Erythroblast (primary cell): ENCODE measurements at places on chromosomes 11 and 22.

DNA sequence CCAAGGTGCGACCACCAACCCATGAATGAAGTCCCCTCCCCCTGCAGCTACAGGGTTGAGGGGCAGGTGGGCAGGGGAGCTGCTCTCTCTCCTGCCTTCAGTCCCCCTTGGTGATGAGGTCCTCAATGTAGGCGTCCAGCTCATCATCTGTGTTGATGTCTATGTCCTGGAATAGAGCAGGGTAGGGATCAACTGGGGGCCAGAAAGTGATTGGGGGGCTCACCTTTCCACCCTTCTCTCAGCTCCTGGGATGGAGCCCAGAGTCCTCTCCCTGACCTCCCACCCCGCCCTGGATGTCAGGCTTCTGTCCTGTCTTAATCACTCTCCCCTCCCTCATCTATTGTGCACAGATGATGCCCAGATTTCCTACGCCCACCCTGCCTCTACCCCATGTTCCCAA is 41.9 kb downstream of the MORC2 start:
- no peak for DNase-seq

DNA sequence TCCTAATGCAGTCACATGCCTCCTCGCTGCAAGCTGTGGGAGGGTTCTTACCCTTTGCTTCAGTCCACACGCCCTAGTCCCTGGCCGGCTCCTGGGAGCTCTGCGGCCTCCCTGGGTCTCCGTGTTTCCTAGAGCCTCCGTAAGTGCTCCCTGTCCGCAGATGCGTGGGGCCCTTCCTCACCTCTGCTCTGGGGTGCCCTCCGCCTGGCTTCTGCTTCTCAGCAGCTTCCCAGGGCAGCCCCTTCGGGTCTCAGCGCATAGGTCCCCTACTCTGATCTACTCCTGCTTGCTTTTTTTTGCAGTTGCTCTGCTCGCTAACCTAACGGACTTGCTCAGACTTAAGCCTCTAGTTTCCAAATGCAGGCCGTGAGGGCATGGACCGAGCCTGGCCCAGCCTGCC is 22.4 kb downstream of the CAPN1 start:
- no peak for DNase-seq

DNA sequence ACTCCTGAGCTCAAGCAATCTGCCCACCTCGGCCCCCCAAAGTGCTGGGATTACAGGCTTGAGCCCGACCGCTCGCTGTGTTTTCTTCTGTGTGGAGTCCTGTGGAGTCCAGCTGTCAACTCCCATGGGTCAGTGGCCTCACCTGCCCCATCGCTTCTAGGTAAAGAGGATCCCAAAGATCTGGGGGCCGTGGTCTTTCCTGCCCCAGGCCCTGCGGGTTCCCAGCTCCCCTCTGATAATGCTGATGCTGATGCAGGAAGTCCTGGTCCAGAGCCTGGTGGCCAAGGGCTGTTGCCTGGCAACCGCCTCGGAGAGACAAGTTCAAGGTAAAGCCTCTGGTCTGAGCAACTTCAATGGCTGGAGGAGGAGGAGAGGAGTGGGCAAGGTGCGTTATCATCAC is 9.6 kb downstream of the SSTR3 start:
- no peak for DNase-seq

DNA sequence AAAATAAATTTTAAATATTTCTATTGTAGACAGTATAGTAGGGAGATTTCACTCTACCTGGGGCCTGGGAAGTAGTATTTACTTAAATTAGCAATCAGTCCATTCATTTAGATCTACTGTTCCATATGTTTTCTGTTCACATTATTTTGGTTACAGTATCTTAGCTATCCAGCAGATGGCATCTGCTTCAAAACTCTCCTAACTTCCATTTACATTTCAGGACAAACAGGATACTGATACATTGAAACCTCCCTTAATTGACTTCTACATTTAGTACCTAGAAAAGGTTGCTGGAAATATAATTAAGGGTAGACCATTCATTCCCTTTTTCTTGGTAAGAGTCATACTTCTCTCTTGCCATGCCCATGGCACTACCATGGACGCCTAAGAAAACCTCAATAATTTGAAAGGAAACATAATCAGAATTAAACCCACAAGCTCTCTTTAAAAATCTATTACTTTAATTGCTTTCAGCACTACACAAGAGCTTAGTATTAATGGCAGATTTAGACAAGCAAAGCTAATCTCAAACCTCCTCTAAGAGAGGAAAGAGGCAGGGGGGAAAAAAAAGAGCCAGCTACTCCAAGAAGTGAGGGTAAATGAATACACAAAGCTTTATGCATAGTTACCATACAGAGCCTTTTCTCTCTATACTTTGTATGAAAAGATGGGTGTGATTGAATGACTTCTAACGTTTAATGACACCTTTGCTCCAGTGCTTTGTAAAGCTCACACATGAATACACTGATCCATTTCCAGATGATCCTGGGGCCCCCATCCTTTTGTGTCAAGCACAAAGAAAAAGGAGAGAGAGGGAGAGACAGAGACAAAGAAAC is 131.2 kb upstream of the MTMR2 start:
- DNase-seq: peak; percentile 11

DNA sequence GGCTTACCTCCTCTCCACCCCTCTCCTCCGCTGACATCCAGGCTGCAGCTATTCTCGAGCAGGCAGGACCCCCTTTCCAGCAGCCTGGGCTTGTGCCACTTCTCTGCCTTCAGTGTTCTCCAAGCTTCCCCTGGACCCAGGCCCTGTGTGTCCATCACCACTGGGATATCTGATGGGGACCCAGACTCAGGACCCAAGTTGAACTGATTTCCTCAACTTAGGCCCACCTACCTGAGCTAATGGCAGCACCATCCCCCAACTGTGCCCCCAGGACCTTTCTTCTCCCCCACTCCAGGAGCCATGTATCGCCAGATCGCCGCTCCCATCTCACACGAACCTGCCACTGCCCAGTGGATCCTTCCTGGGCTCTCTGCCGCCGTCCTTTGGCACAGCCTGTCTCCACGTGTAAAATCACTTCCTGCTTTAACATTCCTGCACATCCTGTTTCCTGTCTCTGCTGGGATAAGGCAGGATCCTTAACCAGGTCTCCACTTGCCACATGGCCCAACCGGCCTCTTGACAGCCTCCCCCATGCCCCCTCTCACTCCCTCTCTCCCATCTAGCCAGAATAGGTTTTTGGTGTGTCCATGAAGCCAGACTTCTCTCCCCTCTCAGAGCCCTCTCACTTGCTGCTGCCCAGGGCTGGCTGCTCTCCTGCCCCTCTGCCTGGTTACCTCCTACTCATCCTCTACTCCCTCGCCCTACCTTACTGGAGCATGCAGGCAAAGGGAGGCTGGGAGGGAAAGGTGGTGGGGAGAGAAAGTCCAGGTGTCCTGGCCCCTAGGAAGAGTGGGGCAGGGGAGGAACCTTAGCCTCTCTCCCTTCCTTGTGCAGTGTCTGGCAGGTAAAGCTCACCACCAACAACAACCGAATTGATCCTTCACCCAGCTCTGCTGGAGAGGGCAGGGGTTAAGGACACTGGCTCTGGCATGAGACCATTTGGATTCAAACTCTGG is 9.4 kb downstream of the SPATA19 start:
- no peak for DNase-seq

- no peak for DNase-seq
Observed at GRCh38 chr22:49906071-49906798, 12.0 kb downstream of the ALG12 start.

DNA sequence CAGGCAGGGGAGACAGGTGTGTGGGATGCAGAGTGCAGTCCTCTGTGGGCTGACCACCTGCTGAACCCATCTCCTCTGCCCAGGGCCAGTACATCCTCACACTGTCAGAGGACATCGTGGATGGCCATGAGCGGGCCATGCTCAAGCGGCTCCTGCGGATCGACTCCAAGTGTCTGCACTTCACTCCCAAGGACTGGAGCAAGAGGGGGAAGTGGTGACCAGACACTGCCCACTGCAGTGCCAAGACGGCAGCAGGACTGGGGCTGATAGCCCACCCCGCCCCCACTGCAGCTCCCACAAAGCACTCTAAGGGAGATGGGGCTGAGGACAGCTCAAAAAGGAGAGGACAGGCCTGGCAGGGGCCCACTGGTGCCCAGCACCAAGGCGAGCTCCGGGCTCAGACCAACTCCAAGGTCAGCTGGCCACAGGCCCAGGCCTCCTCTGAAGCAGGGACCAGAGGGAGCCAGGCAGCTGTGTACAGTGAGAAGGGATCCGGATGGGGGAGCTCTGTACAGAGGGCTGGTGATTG is 1.6 kb downstream of the RNASEH2C start:
- DNase-seq: no peak

GRCh38 chr11:12882670-12883069 is 126.4 kb upstream of the RASSF10 start:
- no peak for DNase-seq

DNA sequence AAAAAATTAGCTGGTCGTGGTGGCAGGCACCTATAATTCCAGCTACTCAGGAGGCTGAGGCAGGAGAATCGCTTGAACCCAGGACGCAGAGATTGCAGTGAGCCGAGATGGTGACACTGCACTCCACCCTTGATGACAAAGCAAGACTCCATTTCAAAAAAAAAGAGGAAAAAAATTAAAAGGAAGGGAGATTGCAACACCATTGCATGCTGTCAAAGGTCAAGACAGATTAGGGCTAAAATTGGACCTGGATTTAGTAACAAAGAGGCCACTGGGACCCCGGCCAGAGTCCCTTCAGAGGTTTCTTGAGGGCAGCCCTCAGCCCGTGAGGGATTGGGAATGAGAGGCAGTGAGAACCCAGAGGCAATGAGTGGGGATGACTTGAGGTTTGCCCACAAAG is 8.2 kb upstream of the MAFF start:
- no peak for DNase-seq

DNA sequence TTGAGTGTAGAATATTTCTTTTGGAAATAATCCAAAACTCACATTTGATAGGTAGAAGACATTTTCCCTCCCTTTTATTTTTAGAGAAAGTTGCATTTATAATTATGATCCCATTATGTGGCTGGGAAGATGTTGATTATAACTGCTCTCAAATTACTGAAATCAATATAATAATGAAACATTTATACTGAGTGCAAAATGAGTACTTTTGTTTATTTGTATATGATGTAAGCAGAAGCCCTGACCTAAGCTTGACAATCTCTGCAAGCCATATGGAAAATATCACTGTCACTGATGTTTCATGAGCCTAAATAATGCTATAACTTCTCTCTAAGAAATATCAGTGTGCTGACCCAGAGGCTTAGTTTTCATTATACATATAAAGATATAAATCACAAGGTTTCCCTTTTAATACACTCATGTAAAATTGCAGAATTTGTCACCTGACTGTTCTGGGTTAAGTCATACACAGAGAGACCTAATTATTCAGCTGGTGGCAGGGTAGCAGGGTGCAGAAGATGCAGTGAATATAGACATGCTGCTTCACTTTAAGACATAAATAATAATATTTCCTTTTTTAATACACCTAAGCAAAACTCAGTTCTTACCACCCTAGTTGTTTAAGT is 99.2 kb downstream of the BBOX1 start:
- DNase-seq: no peak

DNA sequence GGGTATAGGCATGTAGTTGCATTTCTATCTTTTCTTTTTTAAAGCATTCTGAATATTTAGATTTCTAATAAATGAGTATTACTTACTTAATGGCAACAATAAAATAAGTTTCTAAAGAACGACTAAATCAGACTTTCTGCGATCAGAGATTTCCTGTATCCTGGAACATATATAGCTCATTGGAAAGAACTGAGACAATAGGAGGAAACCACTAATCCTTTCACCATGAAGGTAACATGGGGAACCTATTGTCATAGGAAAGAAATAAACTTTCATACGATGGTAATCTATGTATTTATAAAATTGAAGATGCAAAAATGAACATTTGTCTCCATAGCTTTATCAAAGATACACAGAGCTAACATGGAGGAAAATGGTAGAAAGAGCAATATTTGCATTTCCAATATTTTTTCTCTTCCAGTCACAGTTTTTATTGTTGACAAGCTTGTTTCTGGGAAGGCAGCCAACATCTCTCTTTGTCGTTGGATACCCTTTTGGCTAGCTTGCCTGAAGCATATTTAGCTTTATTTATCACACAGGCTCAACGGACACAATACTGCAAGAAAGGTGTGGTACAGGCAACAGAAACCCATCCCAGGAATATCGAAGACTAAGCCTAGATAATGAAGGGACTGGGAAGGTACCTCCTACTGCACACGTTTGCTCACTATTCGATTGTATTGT is 293.3 kb upstream of the MPPED2 start:
- DNase-seq: no peak

DNA sequence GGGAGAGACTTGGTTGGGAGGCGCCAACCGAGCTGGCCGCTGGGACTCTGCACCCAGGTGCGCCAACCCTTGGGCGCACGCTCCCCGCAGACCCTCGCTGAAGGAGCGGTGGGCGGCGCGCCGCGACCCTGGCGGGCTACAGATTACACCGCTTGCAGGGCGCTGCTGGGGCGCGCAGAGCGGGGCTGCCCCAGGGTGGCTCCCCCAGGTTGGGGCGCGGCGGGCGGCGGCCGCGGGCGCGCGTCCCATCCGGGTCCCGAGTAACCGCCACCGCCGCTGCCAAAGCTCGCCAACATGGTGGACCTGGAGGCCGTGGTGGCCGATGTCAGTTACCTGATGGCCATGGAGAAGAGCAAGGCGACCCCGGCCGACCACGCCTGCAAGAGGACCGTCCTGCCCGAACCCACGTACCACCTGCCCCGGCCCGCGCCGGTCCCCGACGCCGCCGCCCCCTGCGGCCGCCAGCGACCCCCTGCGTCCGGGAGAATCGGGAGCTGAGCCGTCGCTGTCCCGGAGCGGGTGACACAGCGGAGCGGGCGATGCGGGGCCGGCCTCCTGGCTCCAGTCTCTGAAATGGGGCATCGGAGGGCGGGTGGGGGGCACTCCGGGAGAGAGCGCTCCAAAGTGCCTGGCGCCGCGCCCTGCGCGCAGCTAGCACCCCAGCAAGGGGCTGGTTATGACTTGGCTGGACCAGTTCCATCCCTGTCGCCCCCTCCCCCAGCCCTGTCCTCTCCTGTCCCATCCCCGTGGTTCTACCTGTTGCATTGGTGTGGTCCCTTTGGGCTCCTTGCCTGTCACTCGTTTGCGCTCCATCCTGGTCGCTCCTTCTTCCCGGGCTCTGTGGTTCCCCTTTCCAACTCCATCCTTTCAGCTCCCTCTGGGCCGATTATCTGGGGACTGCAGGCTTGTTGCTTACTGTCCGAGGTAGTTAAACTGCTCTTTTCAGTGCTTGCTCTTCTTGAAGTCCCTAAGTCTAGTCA is 143.3 kb upstream of the GRK3 start:
- no peak for DNase-seq

- no peak for DNase-seq
Observed at GRCh38 chr11:125068368-125068767, 5.3 kb downstream of the SLC37A2 start.

- DNase-seq: no peak
Observed at GRCh38 chr11:34298871-34299270, 58.9 kb downstream of the ABTB2 start.

DNA sequence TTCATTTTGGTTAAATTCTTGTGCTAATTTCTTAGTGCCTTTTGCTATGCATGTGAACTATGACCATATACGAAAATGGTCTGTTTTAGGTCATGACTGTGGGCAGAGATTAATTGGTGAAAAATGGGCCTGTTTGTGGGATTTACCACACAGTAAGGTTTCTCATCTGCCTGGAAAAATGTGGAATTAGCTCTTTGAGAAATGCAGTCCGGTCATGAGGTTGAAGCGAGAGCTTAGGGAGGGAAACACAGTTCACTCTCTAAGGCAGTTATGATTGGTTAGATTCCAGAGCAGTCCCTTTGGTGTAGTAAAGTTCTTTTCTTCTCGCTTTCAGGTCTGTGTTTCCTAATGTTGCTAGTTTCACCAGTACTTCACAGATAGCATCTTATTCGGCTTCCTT is 1.2 kb upstream of the PDE3B start:
- DNase-seq: peak; percentile 41

- no peak for DNase-seq
Observed at GRCh38 chr11:102802341-102802740, 4.4 kb upstream of the MMP1 start.

- peak; percentile 6 for DNase-seq
Observed at GRCh38 chr11:131408025-131408640, 37.7 kb downstream of the NTM start.
